ENCODE measurements at places on chromosomes 6 and 20. TPM values are rescaled to one million over a fixed set of nuclear protein-coding genes. Genes with fewer than 3 reads are reported as not detected.
A peak's percentile ranks its signal among the peaks of the same experiment; 100 is the strongest.

GRCh38 chr20:34663213-34663943 lies 13.5 kb downstream of the PIGU start:
- no peak for DNase-seq

DNA sequence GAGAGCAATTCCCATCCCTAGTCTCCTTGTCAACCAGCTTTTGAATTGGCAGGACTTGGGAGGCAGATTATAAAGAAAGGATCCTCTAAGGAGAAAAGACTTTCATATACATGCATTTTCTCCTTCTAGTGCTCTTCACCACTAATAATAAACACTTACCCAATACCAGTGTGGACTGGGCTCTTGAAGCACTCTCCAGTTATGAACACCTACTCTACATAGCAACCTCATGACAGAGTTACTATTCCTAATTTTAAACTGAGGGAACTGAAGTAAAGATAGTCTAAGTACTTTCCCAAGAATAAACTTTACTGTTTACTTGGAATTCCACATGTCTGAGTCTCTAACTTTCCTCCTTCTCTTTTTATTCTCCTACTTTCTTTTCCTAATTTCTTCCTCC lies 4.8 kb downstream of the COL9A1 start:
- no peak for DNase-seq

DNA sequence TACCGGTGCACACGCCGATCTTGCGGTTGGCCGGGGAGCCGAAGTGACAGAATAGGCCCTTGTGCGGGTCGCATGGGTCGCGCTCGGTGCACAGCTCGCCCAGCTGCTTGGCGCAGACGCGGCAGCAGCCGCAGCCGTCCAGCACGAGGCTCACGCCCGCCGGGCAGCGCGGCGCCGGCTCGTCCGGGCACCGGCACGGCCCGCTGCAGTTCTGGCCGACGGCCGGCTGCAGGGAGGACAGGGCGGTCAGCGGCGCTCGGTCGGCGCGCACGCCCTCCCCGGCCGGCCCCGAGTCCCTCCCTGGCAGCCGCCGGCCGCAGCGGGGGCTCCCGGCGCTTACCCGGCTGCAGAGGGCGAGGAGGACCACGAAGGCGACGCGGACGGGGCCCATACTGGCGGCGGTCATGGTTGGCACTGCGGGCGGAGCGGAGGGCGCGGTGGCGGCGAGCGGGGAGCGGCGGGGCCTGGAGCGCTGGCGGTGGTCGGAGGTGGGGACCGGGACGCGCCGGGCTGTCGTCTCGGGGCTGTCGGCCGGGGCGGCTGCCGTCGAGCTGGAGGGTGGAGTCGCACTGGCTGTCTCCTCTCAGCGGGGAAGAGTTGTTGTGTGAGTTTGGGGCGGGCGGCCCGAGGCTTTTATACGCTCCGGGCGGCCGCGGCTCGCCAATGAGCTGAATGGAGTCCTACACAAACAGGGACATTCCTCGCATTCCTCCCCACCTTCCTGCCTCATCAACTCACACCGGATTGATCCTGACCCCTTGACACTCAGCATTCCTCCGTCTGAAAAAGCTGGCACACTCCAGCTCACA lies at the start of gene CCN2:
Gene CCN2 (minus strand): TSS at position 606 of the 809 bp plus-strand sequence. CDS start 200 bp downstream, at position 406.
- peak; percentile 95 for DNase-seq

DNA sequence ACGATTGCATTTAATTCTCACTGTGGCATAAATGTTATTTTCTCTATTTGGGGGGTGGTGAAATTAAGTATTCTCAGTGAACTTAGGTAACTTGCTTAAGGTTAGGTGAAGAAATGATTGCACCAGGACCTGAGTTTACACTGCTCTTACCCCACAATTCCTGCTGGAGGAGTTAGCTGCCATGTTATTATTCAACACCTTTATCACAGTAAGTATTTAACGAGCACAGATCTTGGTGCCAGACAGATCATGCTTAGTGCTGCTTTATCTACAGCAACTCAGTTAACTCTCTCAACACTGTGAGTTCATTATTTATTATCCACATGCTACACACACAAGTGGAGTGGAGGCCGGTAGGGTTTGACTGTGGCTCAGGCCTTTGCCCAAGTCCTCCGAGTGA lies 249.7 kb downstream of the TMEM242 start:
- no peak for DNase-seq

DNA sequence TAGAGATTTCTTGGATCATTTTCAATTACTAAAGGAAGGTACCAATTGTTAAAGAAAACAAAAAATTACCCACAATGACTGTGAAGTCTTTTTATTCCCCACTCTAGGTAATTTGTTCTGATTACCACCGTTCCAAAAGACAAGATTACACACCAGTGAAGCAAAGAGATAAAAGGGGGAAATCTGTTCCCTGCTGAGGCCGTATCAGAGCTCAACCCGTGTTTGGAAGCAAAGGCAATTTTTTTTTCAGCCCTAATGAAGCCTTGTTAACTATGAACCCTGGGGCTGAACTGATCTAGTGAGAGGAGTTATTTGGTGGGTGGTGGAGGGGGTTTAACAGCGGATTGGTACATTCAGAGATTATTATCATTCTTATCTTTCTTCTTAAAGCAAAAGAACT lies 128.5 kb downstream of the ALDH8A1 start:
- DNase-seq = no peak

DNA sequence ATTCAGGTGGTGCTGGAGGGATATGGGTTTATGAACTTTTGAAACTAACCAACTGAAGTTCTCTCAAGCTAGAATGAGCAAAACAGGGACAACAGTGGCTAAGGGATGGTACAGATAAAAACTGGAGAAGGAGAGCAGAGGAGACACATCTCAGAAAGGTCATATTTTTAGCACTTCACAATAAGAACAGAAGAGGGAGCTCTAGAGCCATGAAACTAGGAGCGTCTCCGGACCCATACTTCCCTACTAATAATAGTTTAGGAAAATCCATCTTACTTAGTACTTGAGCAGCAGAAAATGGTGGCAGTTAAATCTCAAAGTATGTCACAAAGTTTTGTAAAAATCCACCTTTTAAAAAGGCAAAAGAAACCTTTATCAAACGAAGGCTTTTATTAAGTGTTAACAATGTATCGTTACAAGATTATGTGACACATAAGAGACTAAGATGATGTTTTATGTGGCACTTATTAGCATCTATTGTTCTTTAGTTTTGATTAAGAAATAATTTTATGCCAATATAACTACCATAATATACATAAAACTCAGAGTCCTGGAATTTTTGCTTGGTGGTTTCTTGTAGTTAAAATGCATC lies 278.6 kb downstream of the TBC1D32 start:
- DNase-seq = no peak

GRCh38 chr6:143155681-143156080 lies 95.0 kb downstream of the AIG1 start:
- DNase-seq = no peak

DNA sequence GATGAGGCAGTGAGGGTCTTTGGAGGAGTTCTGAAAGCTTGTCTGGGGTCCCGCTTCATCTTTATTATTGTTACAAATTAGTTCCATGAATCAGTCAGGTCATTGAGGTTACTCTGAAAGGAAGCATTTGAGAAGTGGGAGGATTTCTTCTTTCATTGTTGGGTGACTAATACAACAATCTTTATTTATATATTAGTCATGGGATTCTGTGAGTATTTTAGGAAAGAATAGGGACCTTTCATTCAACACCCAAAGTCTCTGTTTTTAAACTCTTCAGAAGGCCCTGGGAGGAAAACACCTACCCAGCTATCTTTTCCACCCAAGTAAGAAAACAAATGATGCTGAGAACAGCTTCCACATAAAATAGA lies 98.3 kb downstream of the SOD2 start:
- DNase-seq = no peak

- DNase-seq = no peak
These were observed 365.0 kb upstream of the ID4 start for GRCh38 chr6:19472153-19472552.

- DNase-seq = no peak
These were observed 20.1 kb downstream of the DIDO1 start for GRCh38 chr20:62906209-62906608.

DNA sequence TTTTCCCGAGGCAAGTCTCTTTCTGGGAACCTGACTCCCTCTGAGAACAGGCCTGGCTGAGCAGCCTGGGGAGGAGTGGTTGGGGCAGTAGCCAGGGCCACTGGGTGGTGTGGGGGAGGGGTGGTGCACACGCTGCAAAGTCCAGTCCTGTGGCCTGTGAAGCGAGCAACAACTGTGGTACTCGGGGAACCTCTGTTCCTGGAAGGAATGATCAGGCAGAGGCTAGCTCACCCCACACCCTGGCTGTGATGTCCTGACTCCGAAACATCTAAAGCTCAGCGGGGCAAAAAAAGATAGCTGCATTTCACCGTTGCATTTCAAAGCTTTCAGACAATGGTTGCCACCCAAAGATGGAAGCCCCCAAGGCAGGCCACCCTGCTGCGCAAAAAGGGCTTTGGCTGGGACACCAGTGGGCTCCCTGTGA lies 25.5 kb downstream of the PCK1 start:
- DNase-seq = peak; percentile 73

GRCh38 chr6:110475066-110475653 lies 1.3 kb downstream of the SLC22A16 start:
- no peak for DNase-seq

The MYCT1 gene
- total RNA-seq = 5.4 TPM

The TP53INP2 gene
- total RNA-seq = 30.0 TPM

The BPI gene
- total RNA-seq = not detected

The FAM209B gene
- not detected for total RNA-seq
